ENCODE measurements at places on chromosomes 1 and 21.

DNA sequence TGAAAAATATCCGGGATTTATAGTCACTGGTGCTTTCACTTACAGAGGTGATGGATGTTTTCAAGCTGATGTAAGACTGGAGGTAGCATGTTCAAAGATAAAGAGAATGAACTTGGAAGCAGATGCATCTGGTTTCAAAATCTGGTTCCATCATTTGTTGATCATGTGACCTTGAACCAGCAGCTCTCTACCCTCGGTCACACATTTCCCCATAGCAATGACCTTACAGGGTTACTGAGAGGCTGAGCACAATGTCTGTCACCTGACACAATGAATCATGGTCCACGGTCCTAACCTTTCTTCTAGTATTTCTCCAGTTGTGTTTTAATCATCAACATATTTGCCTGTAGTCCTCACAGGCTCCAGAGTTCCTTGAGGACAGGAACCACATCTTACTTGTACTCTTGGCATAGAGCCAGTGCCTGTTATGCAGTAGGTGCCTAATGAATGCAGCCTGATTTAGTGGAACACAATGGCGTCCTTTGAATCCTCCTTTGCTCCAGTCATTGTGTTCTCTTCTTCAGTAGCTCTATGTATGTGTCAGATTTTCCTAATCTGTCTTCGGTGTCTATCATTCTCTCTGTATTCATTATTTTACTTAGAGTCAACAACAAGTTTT, 667.3 kb downstream of the PTPRU start:
- no peak for DNase-seq

DNA sequence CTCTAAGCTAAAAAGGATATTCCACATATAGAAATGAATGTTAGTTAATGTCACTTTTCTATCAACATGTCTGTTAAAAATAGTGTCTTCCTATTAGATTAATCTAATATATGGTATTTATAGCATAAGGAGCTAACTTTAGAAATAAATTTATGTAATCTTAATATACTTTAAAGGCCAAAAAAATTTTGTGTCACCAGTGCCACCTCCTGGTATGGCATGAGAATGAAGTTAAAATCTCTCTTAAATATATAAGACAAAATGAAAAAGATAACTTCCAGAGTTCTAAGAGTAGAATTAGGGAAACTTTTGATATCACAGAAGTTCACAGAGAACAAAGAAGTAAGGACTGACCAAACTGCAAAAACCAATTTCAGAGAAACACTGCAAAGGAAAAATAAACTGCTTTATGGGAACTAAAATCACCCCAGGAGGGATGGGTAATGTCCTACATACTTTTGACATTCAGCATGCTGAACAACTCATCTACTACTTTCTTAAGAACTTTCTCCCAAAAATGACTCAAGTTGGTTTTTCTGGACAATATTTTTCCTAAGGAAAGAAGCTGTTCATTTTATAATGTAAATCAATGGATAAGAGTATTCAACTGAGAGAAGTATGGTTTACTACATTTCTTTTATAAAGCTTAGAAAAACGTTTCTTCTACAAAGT, 82.8 kb downstream of the TRIM33 start:
- DNase-seq: no peak

DNA sequence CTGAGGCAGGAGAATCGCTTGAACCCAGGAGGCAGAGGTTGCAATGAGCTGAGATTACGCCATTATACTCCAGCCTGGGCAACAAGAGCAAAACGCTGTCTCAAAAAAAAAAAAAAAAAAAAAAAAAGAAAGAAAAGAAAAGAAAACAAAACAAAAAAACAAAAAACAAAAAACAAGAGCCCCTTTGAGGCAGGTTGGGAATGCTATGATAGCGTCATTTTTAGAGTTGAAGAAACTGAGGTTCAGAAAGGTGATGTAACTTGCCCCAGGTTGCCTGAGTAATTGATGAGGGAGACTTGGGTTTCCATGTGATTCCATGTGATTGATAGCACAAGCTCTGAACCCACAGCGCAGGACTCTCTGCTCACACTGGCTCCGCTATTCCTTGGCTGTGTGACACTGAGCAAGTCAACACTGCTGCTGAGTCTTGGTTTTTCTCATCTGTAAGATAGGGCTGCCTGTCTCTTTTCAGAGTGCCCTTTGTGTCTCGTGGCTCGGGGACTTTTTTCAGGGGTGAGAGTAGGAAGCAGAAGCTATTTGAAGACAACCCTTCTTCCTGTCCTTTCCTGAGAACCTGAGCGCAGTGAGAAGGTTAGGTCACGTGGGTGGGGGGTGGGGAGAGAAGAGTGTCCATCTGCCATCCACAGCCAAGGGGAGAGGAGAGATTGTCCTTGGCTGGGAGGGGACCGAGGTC, 2.5 kb downstream of the CNR2 start:
- no peak for DNase-seq

DNA sequence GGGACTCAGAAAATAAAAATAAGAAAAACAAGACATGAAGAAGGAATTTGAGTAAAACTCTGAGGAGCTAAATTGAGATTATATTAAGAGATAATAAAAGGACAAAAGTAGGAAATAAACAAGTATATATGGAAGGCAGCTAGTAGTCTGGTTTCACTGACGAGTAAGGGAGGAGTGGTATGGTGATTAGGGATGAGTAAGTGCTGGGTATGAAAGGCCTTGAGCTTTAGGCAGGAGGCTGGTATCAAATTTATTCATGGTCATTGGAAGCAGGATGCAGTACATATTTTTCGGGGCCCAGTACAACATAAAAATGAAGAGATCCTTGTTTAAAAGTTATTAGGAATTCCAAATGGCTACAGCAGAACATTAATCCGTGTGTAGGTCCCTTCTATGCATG, 789.7 kb upstream of the PRMT6 start:
- DNase-seq: no peak

DNA sequence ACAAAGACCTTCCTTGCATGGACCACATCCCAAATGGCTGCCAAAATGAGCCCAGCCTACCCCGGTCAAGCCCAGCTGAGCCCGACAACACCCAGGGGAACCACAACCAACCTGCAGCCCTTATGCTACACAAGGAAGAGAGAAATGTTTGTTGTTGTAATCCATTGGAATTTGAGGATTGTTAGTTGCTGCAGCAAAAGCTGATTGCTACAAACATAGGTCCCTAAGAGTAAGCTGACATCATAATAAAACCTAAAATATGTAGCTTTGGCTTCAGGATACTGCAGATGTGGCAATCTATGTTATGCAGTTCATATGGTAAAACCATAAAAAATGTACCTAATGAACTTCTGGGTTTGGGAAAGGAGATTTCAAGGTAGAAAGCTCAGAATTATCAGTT, 65.5 kb upstream of the DNAH14 start:
- DNase-seq: no peak

DNA sequence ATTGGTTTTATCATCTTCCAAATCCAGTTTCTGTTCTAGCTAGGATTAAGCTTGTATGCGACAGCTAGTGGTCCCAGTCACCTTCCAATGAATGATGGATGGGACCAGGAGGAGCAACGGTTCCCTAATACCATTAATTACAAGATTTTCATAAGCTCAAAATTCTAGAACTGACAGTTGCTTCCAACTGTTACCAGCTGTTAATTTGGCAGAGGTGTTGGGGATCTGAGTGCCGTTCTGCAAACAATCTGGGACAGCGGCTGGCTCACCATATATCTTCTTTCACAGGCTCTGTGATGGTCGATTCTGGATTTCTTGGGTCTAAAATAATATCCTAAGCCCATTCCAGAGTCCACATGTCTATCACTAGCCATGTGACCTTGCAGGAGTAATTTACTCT, 34.5 kb upstream of the RALGPS2 start:
- DNase-seq: no peak

DNA sequence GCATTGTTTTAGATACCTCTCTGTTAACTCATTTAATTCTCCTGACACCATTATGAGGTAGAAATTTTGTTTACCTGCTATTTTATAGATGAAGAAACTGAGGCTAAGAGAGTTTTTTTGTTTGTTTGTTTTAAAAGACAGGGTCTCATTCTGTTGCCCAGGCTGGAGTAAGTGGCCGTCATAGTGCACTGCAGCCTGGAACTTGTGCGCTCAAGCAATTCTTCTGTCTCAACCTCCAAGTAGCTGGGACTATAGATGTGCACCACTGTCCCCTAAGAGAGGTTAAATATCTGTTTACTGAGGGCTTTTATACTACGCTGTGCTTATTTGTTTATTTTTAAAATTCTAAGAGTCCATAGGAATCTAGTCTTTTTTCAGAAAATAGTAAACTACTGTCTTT, 43.7 kb upstream of the CACYBP start:
- no peak for DNase-seq

- DNase-seq: no peak
Observed at GRCh38 chr1:231972111-231972445, 345.5 kb downstream of the DISC1 start.

- no peak for DNase-seq
Observed at GRCh38 chr1:113058941-113059706, 13.9 kb upstream of the LRIG2 start.

DNA sequence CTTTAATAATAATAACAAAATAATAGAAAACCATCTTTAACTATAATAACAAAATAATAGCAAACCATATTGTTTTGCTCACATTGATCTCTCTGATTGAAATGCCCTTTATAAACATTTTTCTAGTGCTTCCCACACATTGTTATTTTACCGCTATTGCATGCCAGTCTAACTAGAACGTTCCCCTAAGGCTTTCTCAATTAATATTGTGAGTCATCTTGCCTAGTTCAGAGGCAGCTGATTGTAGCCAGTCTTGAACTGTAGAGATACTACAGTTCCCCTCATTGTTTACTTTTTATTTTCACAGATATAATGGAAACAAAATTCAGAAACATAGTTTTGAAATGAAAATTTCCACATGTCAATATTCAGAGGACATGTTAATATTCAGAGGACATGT, 192.3 kb upstream of the ADGRL4 start:
- no peak for DNase-seq
